Eye (tissue), 1 donor: ENCODE measurements at places on chromosomes 16 and 17.

- DNase-seq, result no peak
Measured at GRCh38 chr17:65418622-65419021, 142.8 kb downstream of the AXIN2 start.

- DNase-seq, result peak; percentile 89
Measured at GRCh38 chr16:13036600-13036999, 135.2 kb downstream of the SHISA9 start.

DNA sequence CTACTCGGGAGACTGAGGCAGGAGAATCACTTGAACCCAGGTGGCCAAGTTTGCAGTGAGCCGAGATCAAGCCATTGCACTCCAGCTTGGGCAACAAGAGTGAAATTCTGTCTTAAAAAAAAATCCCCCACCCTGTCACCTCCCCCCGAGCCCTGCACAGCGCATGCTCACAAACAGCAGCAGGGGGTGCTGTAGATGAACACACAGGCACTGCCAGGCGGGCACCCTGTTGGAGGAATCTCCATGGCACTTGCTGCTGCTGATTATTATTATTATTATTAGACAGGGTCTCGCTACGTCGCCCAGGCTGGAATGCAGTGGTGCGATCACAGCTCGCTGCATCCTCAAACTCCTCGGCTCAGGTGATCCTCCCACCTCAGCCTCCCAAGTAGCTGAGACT, 24.6 kb downstream of the FZD2 start:
- DNase-seq, result no peak

DNA sequence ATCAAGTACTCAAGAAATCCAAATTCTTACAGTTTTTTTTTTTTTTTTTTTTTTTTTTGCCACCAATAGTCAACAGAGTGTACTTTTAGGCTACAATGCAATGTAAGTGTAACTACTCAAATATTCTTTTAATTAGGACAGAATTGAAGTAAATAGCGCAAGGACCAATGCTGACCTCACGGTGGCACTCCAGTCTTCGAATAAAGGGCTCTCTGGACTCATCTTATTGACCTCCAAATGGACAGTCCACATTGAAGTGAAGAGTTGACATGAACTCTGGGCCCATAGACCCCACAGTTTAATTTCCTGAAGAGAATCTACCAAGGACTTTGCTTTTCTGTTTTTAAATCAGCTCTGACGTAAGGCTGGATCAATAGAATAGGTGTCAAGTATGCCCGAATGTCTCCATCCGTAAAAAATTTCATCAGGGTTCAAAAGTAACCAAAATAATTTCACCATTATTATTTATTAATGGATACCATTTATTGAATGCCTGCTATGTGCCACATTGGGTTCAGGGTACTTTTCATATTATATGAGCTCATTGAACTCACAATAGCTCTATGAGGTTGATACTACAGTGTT, 7.3 kb upstream of the DDX52 start:
- DNase-seq, result peak; percentile 61

- DNase-seq, result peak; percentile 53
Measured at GRCh38 chr17:68909066-68909465, 46.1 kb downstream of the ABCA8 start.
